ENCODE measurements at places on chromosomes 5 and 9.

DNA sequence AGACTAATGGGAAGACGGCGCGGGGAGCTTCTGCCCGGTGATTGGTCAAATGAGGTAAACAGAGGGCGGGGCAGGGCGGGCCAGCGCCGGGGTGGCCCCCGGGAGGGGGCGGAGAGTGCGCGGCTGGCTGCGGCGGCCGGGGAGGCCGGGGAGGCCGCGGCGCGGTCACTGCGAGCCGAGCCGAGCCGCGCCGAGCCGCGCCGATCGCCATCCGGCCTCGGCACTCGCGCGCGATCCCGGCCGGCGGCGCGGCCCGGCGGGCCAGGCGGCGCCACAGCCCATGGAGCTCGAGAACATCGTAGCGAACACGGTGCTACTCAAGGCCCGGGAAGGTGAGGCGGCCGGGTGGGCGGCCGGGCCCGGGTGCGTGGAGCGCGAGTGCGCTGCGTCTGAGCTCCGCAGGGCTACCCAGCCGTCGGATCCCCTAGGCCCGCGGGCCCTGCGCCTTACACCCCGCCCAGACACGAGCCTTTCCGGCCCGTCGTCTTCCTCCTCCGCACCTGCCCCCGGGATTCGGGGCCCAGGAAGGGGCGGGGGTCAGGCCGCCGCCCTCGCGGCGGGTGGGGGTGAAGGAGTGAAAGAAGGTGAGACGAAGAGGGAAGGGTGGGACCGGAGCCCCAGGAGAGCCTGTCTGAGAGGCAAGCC, at the start of gene GRK6:
Gene GRK6 (plus strand): TSS at position 111 of the 645 bp plus-strand sequence. CDS start 170 bp downstream, at position 281.
- H3K36me3 ChIP-seq = no peaks in the 10 kb centered on the region
- peaks cover 11% of the 10 kb centered on the region for H3K4me1 ChIP-seq
- peak; percentile 78 for DNase-seq
- peak within 1 kb of the TSS; percentile 65 for H3K4me3 ChIP-seq
- peak within 1 kb of the TSS; percentile 88 for H3K27ac ChIP-seq
- H3K27me3 ChIP-seq = no peaks in the 10 kb centered on the region

- no peak for DNase-seq
- H3K4me3 ChIP-seq = no peak overlapping the region
- peaks cover 8% of the 10 kb centered on the region for H3K4me1 ChIP-seq
Measured at GRCh38 chr5:66558560-66558959, 37.6 kb upstream of the MAST4 start.

- H3K4me1 ChIP-seq = peaks cover 3% of the 10 kb centered on the region
- no peaks in the 10 kb centered on the region for H3K27me3 ChIP-seq
- no peak overlapping the region for H3K4me3 ChIP-seq
- no peak overlapping the region for H3K27ac ChIP-seq
- no peak for DNase-seq
- no peaks in the 10 kb centered on the region for H3K36me3 ChIP-seq
Measured at GRCh38 chr9:95791695-95792094, 83.8 kb upstream of the ERCC6L2 start.

DNA sequence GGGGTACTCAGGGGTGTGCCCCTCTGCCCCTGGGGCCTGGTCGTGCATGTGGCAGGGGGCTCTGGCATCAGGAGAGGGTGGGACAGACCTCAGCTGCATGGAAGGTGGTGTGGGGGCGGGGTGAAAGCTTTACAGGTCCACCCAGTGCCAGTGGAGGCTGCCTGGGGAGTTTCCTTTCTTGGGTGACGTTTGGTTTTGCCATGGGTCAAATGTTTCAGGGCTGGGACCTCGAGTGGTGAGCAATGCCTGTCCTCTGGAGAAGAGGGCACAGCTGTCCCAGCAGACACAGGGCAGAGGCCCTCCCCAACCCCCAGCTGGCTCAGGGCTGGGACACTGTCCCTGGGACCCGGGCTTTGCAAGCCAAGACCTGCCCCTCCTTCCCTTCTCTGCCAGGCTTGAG, 3.6 kb downstream of the RXRA start:
- H3K4me3 ChIP-seq = no peak overlapping the region
- H3K27me3 ChIP-seq = no peaks in the 10 kb centered on the region
- peak overlapping the region; percentile 70 for H3K27ac ChIP-seq
- H3K4me1 ChIP-seq = peaks cover 50% of the 10 kb centered on the region

- H3K36me3 ChIP-seq = no peaks in the 10 kb centered on the region
- peaks cover 21% of the 10 kb centered on the region for H3K4me1 ChIP-seq
- no peak for DNase-seq
- H3K27ac ChIP-seq = no peak overlapping the region
- no peaks in the 10 kb centered on the region for H3K27me3 ChIP-seq
Measured at GRCh38 chr5:139901251-139901575, 105.6 kb downstream of the PSD2 start.

GRCh38 chr5:172764861-172765765, 5.9 kb downstream of the DUSP1 start:
- peak; percentile 86 for DNase-seq
- no peaks in the 10 kb centered on the region for H3K27me3 ChIP-seq
- peak overlapping the region; percentile 40 for H3K27ac ChIP-seq
- H3K4me3 ChIP-seq = peak overlapping the region; percentile 82

- DNase-seq = peak; percentile 99
- no peaks in the 10 kb centered on the region for H3K36me3 ChIP-seq
- peaks cover 5% of the 10 kb centered on the region for H3K4me1 ChIP-seq
- no peaks in the 10 kb centered on the region for H3K27me3 ChIP-seq
- peak within 1 kb of the TSS; percentile 48 for H3K27ac ChIP-seq
- peak within 1 kb of the TSS; percentile 80 for H3K4me3 ChIP-seq
Measured at GRCh38 chr9:34458013-34458958, at the start of the genes DNAI1 and FAM219A. Gene DNAI1 (plus strand): TSS chr9:34458805. CDS start chr9:34459006, 201 bp downstream. Gene FAM219A (minus strand): TSS chr9:34458570. CDS start chr9:34458263, 307 bp downstream.

DNA sequence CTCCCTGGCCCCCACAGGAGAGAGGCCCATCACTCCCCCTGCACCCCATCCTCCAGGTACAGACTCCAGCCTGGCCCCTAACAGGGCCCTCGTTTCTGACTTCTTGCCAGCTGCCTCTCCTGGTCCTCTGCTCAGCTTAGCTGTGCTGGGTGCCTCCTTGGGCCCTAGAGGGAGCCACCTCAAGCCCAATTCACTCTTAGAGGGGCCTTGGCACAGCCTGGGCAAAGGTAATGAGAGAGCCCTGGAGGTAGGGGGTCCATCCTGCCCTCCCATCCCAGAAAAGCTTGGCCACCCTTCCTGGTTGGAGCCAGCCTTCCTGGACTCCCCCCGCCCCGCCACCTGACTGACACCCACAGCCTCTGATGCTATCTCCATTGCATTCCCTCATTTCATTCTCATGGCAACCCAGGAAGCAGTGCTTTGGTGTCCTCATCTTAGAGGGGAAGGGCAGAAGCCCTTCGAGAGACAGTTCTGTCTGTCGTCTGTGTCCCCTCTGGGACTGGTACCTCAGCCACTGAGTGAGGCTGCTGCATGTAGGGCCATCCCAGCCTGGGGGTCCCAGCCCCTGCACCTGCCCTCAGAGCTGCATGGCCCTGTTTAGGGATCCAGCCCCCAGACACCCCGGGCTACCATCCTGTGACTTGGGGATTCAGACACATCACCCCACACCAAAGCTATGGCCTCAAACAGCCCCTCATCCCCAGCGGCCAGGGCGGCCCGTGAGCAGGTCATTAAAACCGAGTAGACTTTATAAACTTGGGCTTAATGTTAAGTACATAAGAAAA, 95.5 kb downstream of the BARX1 start:
- H3K27ac ChIP-seq = no peak overlapping the region
- no peaks in the 10 kb centered on the region for H3K4me1 ChIP-seq
- no peaks in the 10 kb centered on the region for H3K27me3 ChIP-seq
- DNase-seq = no peak
- H3K36me3 ChIP-seq = no peaks in the 10 kb centered on the region

GRCh38 chr9:36592801-36593583, 20.3 kb downstream of the MELK start:
- no peak overlapping the region for H3K27ac ChIP-seq
- no peak for DNase-seq
- no peak overlapping the region for H3K4me3 ChIP-seq
- H3K36me3 ChIP-seq = no peaks in the 10 kb centered on the region
- H3K4me1 ChIP-seq = no peaks in the 10 kb centered on the region

DNA sequence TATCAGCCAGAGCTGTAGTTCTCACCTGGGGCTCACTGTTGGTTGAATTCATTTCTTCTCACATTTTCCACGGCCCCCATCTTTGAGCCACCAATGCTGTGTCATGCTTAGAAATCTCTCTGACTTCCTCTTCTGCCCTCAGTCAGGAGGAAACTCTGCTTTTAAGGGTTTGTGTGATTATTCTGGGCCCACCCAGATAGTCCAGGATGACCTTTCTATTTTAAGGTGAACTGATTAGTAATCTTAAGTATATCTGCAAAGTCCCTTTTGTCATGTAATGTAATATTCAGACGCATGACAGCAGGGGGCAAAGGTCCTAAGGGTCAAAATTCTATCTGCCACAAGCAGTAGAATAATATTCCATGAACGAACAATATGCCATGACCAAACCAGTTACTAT, 88.4 kb downstream of the AK8 start:
- no peaks in the 10 kb centered on the region for H3K27me3 ChIP-seq
- no peaks in the 10 kb centered on the region for H3K4me1 ChIP-seq
- H3K27ac ChIP-seq = no peak overlapping the region
- H3K4me3 ChIP-seq = no peak overlapping the region
- no peaks in the 10 kb centered on the region for H3K36me3 ChIP-seq
- DNase-seq = no peak

- no peak overlapping the region for H3K4me3 ChIP-seq
- no peak for DNase-seq
- no peaks in the 10 kb centered on the region for H3K4me1 ChIP-seq
- H3K27ac ChIP-seq = no peak overlapping the region
Measured at GRCh38 chr5:174221436-174221835, 175.9 kb downstream of the NSG2 start.

GRCh38 chr5:96537386-96537785, 104.3 kb upstream of the PCSK1 start:
- H3K36me3 ChIP-seq = no peaks in the 10 kb centered on the region
- H3K4me3 ChIP-seq = no peak overlapping the region
- H3K27ac ChIP-seq = no peak overlapping the region
- no peak for DNase-seq
- H3K4me1 ChIP-seq = no peaks in the 10 kb centered on the region
- no peaks in the 10 kb centered on the region for H3K27me3 ChIP-seq

GRCh38 chr5:67639313-67639712, 442.7 kb upstream of the CD180 start:
- no peaks in the 10 kb centered on the region for H3K27me3 ChIP-seq
- no peak for DNase-seq
- H3K4me3 ChIP-seq = no peak overlapping the region
- H3K4me1 ChIP-seq = peaks cover 6% of the 10 kb centered on the region

- H3K4me3 ChIP-seq = peak within 1 kb of the TSS; percentile 48
- DNase-seq = peak; percentile 69
- no peaks in the 10 kb centered on the region for H3K27me3 ChIP-seq
- no peaks in the 10 kb centered on the region for H3K36me3 ChIP-seq
Measured at GRCh38 chr5:140042643-140043507, at the start of gene NRG2. Gene NRG2 (minus strand): TSS chr5:140043299.

DNA sequence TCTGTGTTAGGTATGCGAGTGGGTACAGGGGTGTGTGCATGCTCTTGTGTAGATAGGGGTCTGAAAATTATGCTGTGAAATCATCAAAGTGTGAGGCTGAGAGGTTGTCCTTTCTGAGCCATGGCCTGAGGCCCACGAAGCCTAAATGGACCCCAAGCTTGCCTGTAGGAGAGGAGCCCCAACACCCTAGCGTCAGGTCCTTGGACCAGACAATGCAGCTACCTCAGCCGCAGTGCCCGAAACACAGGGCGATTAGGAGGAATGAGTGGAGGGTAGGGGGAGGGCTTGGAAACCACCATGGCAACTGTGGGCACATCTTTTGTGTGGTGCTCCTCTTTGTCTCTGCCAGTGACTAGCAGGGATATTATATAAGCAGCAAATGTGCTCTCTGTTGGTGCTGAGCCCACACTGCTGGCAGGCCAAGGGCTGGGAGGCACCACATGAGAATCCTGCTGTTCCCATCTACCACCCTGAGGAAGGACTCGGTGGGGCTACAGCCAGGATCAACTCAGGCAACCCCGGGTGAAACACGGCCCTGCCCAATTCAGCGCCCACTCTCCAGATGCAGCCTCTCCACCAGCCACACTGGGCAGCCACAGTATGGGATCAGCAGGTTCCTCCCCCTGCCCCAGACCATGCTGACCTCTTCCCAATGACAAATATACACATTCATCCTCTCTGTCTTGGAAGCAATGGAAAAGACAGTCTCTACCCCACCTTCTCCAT, 84.6 kb upstream of the FSTL4 start:
- H3K4me1 ChIP-seq = no peaks in the 10 kb centered on the region
- no peaks in the 10 kb centered on the region for H3K36me3 ChIP-seq
- no peak overlapping the region for H3K27ac ChIP-seq
- H3K4me3 ChIP-seq = no peak overlapping the region

DNA sequence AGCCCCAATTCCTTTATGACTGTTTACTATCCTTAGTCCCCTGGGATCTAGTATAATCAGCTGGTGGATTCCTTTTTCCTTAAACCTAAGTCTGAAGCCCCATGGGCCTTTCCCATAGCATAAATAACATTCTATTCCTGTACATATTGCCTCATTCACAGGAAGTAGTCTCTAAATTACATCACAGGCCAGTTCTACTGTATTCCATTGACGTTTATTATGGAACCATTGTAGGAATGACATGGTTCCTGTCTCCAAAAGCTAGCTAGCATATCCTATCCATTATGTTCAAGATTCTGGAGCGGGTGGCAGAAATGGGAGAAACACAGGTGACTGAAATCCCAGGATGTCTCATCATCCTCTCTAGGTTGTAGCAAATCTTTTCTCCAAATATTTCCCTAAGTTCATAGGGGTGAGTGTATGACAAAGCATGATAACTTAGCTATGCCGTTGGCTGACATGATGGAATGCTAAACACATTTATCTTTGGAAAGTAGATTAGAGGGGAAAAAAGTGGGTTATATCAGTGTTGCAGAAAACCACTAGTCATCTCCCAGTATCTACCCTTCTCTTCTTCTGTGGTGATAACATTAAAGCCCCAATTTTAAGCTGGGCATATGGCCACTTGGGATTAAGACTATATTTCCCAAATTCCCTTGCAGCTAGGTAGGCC, 140.1 kb downstream of the FGF1 start:
- H3K27me3 ChIP-seq = no peaks in the 10 kb centered on the region
- no peaks in the 10 kb centered on the region for H3K4me1 ChIP-seq
- DNase-seq = no peak

- DNase-seq = no peak
- no peak overlapping the region for H3K27ac ChIP-seq
- H3K4me3 ChIP-seq = no peak overlapping the region
- H3K36me3 ChIP-seq = no peaks in the 10 kb centered on the region
- no peaks in the 10 kb centered on the region for H3K27me3 ChIP-seq
Measured at GRCh38 chr9:36153746-36154145, 15.4 kb upstream of the CCIN start.

DNA sequence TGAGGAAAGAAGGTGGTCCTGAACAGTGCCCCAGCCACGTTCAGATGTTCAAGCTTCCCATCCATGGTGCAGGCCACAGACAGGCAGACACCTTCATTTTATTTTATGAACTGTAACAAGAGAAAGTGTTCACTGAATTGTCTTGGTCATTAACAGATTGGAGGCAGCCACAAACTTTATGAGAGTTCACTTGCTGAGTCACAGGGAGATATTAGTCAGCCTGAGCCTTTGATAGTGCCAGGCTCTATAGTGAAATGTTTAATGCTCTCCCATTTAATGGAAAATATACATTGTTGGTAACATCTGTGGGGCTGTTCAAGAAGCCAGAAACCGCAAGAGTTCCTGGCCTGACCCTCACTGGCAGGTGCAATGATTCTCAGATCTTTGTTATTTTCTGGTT, 237.0 kb downstream of the TENT4A start:
- H3K4me1 ChIP-seq = no peaks in the 10 kb centered on the region
- no peaks in the 10 kb centered on the region for H3K36me3 ChIP-seq
- no peak overlapping the region for H3K27ac ChIP-seq
- no peak for DNase-seq
- no peaks in the 10 kb centered on the region for H3K27me3 ChIP-seq
